ENCODE measurements at places on chromosomes 4 and X.

GRCh38 chr4:15910155-15910940 lies 28.2 kb downstream of the FGFBP1 start:
- DNase-seq = no peak

DNA sequence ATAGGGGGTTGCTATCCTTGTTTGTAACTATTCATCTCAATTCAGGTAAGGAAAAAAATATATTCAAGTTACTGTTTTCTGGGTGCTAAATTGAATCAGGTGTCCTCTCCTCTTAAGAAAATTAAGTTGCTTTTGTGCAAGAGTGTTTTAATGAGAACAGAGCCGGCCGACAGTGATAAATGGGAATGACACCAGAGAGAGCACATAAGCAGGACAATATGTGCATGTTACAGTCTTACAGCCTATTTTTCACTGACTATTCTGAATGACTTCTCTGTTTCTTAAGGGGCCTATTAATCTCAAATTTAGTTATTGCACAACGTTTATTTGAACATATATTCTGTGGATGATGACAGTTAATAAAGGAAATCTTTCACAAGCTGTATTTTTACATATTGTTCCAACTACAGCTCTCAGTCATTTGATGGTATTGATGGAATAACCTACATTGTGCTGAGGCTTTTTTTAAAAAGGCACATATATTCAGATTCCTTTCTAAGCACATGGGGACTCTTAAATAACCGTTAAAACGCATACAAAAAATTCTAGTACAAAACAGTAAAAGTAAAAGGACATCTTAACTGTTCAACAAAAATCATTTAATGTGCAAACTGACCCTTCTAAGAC lies 68.4 kb downstream of the SLC10A7 start:
- DNase-seq = no peak

DNA sequence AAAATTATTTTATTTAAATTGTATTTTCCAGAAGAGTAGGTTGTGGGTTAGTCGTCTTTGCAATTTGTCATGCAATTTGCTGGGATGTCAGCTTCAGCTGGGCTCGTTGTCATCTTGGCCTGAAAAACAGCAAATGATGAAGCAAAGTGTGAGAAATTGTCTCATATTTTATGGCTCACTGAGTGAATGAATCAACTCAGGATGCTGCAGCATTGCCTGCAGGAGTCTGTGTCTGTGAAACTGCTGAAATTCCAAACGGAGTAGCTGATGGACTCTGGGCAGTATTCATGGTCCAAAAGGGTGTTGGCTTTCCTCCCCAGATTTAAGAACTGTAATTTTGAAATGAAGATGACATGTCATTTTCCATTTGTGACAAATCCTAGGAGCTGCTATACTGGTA lies 37.2 kb downstream of the CXCL8 start:
- DNase-seq = no peak

DNA sequence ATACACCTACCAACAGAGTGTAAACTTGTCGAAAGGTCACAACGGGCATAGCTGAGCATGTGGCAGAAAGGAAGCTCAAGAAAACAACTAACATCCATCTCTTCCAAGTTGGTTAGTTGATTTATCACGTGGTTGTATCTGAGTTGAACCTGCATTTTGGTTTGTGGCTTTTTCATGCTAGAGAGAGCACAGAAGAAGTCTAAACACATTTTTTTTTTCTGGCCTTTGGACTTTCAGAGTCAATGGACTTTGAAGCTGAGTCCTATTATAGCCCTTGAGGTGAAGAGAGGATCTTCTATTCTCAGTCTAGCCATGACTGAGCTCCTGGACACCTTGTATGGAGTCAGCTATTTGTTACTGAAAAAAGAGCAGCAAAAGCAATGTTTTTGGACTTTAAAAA lies 150.6 kb upstream of the TRPC5 start:
- no peak for DNase-seq

DNA sequence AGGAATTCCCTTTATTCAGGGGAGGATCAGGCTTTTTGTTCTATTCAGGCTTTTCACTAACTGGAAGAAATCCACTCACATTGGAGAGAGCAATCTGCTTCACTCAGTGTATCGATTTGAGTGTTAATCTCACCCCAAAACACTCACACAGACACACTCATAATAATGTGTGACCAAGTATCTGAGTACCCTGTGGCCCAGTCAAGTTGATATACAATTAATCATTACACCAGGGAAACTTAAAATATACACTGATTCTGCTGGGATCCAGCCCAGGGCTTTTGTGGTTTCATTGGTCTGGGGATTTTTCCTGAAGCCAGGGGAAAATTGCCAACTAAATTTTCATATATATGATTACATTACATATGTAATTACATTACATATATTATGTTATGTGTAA lies 44.0 kb upstream of the GATB start:
- no peak for DNase-seq

- DNase-seq = no peak
Observed at GRCh38 chr4:172947594-172947993, 221.0 kb upstream of the GALNT7 start.

- DNase-seq = no peak
Observed at GRCh38 chrX:133674726-133675470, 259.6 kb upstream of the GPC4 start.

GRCh38 chr4:39527296-39528060 lies at the start of gene UGDH:
TSS of gene UGDH (minus strand) at chr4:39527439. CDS start at chr4:39521512, 5,927 bp downstream.
- peak; percentile 77 for DNase-seq

DNA sequence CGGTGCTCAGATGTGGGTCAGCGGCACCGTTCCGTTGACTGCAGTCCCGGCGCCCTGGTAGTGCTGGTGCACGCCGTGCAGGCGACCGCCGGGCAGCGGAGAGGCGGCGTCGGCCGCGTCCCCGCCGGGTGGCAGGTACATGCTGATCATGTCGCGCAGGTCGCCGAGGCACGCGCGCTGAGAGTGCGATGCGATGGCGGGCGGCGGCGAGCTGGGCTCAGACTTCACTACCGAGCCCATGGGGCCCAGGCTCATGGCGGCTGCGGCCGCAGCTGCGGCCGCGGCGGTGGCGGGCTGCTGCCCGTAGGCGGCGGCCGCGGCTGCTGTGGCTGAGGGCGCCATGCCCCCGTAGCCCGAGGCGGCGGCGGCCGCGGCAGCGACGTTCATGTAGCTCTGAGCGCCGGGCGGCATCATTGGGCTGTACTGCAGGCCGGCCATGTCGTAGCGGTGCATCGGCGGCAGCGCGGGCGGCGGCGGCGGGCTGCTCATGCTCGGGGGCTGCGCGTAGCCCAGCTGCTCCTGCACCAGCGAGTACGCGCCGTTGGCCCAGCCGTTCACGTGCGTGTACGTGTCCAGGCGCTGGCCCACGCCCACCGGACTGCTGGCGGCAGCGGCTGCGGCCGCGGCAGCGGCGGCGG lies 1.0 kb downstream of the SOX3 start:
- DNase-seq = no peak

DNA sequence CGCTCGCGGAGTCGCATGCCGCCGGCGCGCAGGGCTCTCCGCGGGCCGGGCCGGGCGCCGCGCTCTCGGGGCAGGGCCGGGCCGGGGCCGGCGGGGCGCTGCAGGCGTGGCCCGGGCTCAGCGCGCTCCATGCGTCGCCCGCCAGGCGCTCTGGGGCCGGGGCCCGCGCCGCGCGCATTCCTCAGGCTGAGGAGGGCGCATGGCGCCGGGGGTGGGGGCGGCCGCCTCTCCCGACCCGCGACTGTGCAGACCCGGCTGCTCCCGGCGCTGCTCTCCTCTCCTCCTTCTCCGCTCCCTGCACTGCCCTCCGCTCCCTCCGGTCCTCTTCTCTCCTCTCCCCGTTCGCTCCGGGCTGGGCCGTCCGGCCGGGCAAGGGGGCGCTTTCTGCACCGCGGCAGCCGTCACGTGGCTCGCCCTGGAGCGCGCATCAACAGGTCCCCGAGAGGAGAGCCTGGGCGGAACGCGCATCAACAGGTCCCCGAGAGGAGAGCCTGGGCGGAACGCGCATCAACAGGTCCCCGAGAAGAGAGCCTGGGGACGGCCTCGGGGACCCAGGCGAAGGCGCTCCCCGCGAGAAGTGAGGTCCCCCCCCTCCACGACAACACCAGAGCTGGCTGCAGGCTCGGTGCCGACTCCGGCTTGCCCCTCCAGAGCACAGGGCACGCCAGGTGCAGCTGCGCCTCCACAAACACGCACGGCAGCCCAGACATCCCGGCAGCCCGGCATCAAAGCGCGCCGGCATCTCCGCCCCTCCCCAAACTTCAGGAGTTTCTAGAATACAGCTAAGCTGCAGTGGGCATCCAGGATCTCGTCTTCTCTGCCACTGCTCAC lies 12.9 kb downstream of the PPP2R3B start:
- DNase-seq = no peak

- DNase-seq = no peak
Observed at GRCh38 chr4:180539284-180539683, 1703.9 kb upstream of the TENM3 start.

DNA sequence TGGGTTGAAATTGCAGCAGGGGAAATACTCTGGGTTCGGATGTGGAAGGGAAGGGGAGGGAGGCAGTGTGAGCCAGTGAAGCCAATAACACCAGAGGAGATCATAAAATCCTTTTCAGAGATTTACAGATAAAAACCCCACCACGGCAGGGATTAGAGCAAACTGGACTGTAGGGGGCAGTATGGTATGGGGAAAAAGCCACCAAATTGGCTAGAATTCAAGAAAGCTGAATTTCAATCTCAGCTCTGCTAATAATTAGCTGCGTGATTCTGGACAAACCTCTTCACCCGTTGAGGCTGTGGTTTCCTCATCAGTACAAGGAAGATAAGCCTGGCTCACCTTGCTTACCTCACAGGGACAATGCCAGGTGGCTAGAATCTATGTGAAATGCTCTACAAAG lies 108.1 kb downstream of the ATG4A start:
- no peak for DNase-seq

- DNase-seq = peak; percentile 69
Observed at GRCh38 chrX:13688958-13689740, at the start of gene RAB9A. TSS of gene RAB9A (plus strand) at chrX:13689128. CDS start at chrX:13708747, 19,619 bp downstream.

GRCh38 chr4:40164459-40164858 lies 32.4 kb upstream of the RHOH start:
- no peak for DNase-seq

GRCh38 chrX:64908121-64908520 lies 68.1 kb downstream of the ZC4H2 start:
- no peak for DNase-seq

DNA sequence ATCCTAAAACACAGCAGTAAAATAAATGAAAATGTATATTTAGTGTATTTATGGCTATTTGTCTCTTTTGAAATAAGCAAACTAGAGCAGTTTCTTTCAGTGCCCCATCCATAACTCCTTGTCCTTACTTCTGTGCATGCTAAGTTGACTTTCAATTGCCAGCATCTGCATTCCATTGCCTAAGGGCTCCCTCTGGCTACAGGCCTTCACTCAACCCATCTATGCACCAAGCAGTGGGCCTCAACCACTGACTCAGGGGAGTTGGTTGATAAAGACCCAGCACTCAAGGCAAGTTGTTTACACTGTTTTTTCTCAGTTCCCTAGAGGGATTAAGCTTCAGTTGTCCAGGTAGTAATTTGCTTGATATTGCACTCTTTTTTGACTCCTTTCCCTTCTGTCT lies 265.7 kb downstream of the IQCM start:
- DNase-seq = no peak

All from stimulated activated CD8-positive, alpha-beta memory T cell treated with anti-CD3 and anti-CD28 coated beads, Interleukin-7, amount 100 ng/mL, for 1 hour (primary cell).